NCI-H226 (cell line): ENCODE measurements at places on chromosomes 3 and 15.

GRCh38 chr15:41558400-41559238, at the start of gene TYRO3:
Gene TYRO3, plus strand, starts transcription at chr15:41559212. Its CDS starts 46 bp downstream, at chr15:41559258.
- DNase-seq: peak; percentile 8

DNA sequence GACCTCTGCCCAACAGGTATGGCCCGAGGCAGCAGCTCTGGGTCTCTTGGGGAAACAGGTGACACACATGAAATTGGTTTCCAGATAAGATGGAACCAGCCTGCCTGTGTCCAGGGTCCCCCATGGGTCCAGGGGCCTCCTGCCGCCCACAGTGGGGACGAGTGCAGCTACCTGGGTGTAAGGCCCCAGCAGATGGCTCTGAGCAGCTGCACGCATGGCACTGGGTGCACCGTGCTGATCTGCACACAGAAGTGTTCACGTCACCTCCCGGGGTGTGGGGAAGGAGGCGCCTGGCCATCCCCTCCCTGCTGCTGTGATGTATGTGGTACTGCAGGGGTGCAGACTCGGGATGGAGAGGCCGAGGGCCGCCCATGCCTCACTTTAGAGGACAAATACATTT, 63.6 kb downstream of the NIPA2 start:
- no peak for DNase-seq

GRCh38 chr15:57165992-57166391, 210.3 kb upstream of the CGNL1 start:
- DNase-seq: peak; percentile 91

GRCh38 chr15:29736744-29737020, 85.6 kb downstream of the TJP1 start:
- DNase-seq: peak; percentile 86

- DNase-seq: peak; percentile 83
Observed at GRCh38 chr3:188326968-188327367, 173.0 kb downstream of the LPP start.

- peak; percentile 45 for DNase-seq
Observed at GRCh38 chr3:17233398-17233800, 348.6 kb downstream of the PLCL2 start.

DNA sequence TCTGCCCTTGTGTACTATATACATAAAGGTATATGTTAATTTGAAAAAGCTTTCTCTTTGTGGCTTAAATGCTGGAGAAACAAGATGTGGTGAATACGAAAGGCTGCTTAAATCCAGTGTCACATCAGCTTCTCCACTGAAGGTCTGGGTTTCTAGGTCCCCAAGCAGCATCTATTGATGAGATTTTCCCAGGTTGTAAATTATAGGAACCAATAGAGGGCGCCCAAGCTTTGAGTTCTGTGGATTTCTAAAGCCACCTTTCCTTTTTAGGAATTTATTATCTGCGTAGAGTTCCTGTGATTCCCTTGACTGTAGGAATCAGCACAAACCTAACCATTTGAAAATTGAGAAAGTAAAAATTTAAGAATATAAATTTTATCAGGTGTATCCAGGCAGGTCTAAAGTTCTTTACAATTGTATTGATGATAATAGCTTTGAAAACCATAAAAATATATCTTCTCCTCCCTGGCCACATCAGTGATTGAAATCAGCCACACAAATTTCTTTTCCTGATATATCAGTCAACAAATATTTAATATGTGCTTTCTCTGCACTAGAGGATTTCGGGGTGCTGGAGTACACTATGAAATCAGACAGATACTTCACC, 88.3 kb upstream of the ADAMTSL3 start:
- no peak for DNase-seq

DNA sequence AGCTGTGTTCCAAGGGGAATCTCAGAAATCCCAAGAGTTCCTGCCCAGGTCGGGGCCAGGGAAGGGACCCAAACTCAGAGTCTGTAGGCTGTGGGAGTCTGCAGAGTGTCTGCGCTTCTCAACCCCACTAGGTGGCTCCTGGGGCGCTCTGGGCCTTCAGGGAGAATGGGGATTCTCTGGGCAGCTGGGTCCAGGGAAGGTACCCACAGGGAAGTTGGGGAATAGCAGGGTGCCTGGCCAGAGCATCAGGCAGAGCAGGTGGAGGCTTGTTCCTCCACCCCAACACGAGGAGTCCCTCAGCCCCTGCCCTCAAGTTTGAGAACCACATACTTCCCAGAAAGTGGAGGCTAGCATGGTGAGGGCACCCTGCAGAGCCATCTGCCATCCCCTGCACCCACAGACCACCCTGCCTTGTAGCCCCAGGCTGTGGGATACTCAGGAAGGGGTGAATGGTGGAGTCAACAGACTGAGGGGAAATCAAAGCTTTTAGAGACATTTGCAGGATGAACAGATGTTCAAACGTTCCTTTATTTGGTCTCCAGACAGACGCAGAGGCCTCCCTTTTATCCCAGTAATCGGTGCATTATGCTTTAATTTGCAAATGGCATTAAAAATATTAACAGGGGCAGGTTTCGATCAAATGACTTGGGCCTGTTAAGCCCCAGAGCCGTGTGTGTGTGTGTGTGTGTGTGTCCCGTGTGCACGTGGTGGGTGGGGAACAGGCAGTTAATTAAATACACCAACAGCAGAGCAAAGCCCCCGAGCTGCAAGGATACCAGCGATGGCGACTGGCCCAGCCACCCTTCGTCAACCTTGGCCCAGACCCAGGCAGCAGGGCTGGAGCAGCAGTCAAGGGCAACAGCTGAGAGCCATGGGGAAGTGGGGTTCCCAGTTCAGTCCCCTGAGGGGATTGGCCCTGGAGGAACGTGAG, 57.7 kb downstream of the DNAJB8 start:
- no peak for DNase-seq

DNA sequence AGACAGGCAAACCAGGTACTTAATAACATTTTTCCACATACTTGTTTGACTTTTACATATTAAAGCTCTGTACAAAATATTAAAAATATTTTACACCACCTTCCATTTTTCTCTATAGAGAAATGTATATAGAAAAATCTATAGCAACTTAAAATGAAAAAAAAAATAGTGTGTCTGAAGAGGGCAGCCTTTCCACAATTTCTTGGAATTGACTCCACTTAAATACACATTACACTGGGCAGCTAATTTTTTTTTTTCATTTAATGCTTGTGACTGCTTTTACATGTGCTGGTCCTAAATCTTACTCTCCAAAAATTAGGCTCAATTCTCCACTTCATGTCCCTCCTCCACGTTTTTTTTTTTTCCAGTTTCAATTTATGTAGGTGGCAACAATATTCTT, 427.0 kb upstream of the RBMS3 start:
- DNase-seq: no peak

DNA sequence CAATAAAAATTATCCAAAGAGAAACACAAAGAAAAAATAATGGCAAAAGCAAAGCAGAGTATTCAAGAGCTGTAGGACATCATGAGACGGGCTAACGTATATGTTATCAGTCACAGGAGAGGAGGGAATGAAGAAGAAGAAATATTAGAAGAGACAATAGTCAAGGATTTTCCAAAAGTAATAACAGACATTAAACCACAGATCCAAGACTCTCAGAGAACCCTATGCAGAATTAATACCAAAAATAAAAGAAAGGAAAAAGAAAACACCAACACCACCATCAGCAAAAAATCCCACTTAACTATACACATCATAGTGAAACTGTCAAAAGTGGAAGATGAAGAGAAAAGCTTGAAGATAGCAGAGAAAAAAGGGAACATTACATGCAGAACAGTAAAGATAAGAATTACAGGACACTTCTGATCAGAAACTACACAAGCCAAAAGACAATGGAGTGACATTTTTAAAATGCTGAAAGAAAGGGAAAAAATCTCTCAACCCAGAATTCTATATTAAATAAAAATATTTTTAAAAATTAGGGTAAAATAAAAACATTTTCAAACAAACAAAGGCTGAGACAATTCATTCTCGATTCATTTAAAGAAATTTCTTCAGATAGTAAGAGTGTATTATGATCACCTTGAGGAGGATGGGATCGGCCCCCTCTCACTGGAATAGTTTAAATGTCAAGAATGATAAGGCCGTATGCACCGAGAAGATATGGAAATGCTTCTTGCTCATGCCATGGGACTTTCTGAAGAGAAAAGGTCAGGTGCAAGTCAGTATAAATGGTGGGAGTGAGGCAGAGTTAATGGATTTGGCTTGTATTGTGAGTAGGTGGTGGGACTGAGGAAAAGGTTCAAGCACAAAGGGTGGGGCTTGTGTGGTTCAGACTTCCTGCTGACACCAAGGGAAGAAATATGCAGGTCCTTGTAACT, 28.5 kb downstream of the TM2D3 start:
- no peak for DNase-seq

DNA sequence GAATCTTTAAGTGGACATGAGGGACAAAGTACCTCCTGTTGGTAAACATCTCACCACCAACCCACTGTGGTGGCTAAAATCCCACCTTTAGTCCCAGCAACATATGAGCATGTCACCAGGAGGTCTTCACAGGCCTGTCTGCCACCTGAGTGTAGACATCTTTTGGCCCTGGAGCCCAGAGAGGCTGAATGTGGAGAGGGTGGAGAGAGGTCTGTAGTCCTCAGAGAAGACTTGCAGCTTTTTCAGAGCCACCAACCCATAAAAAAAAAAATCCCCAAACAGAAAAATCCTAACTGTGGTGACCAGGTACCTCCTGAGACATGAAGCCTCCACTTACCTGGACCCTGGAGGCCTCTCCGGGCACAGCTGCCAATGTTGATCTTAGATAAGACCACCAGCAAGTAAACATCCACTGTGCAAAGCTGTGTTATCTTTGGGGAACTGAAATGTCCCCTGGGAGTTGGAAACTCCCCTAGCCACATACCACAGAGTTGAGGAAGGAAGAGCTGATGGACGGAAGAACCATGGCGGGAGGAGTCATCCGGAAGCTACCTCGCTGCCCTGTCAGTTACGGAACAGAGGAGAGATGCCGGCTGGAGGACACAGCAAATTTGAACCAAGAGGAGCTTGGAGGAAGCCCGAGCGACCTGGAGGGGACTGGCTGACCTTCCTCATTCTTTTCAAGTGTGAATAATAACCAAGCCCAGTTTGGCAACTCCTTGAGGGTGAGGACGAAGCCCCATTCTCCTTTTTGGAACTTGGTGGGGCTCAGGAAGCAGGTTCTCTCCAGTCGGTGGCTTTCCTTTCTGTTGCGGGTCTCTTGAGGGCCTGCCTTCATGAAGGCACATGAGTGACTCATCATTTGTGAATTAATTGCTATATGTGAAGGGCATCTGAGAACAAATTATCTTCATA, at the start of gene GHRL:
TSS of gene GHRL (minus strand) at position 443 of the 915 bp plus-strand sequence. CDS start 2,767 bp downstream, outside the sequence.
- DNase-seq: no peak

DNA sequence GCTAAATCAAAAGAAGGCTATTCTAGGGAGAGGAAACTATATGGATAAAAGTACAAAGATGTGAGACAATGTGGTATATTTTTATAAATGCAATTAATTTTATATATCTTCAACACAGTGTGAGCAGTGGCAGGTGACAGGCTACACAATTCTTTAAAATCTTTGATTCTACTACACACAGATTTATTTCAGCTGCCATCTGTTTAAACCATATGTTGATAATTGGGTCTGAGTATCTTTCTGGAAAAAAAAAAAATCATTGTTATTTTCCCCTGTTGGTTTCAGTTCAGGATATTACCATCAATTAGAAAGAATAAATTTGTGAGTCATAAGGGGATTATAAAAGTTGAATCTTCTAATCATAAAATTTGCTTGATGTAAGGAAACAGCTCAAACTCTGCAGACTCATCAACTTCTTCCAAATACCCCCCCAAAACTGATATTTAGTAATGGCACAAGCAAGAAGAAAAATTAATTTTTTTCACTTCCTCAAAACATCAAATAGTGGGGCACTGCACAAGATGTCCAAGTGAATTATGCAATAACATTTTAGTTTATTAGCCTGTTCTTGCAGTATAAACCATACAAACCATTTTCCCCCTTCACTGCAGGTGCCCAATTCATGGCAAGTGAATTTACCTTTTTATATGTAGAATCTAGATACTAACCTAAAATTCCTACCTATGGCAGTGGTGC, 12.0 kb downstream of the PIERCE2 start:
- DNase-seq: no peak

DNA sequence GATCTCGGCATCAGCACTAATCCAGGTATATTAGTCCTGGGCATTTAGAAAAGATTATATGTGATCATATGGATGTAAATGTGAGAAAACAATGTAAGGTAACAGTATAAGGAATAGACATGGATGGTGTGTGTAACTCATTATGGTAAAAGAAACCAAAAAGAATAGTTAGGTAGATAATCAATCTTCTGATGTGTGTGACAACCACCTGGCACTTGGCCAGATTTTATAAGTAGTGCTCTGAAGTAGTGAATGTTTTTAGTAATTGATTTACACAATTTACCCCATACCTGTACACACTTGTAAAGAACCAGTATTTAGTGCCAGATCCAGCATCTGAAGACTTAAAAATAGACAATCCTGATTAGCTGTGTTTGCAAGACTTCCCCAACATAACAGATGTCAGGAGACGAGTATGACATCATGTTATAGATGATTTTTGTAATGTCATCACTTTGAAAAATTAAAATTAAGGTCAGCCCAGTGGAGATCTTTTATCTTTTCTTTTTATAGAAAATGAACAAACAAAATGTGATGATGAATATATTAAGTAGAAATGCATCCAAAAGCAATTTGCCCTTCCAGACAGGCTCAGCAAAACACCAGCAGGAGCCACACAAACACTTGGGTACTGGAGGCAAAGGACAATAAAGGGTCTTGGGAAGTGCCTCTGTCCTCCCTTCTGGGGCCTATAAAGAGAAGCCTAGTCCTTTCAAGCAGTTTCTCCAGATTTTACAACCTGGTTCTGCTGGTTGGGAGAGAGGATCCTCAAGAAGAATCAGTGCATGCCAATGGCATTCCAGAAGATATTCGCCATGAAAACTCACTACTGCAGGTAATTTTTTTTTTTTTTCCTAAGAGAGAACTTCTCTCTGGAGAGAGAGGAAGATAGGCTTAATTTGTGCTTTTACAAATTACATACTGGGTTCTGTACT, 140.7 kb downstream of the MECOM start:
- DNase-seq: no peak

DNA sequence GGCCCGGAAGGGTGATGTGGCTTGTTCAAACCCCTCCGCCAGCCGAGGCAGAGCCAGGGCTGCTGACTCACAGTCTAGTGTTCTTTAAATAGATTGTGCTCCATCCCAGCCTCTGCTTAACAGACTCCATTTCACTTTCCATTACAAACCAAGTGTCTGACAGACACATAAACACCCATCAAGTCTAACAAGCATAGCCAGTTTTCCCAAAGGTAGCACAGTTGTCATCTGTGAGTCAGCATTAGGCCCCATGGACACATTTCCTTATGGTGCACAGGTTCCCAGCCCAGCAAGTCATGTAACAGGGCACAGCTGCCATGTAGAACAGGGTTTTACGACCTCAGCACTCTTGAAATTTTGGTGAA, 109.9 kb upstream of the RAP2B start:
- peak; percentile 85 for DNase-seq

DNA sequence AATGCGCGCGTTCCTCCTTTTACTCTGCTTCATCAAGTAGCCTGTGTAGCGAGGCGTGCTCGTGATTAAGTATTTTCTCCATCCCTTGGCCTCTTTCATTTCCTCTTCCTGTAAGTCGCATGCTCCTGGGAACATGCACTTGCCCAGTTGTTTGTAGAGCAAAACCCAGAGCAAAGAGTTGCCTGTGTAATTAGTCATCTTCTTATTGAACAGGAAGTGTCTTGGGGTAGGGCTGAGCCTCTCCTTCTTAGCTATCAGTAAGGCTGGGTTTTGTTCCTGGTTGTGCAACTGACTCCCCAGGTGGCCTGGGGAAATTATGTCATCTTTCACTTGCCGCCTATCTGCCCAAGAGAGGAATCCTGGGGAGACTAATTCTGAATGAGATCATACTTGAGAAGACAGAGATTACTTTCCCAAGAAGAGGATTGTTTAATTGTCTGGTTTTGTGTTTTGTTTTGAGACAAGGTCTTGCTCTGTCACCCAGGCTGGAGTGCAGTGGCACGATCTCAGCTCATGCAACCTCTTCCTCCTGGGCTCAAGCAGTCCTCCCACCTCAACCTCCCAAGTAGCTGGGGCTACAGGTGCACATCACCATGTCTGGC, 14.9 kb downstream of the LIPH start:
- peak; percentile 99 for DNase-seq
